ENCODE measurements at places on chromosomes 2 and 18.

GRCh38 chr2:188303363-188304031, 11.8 kb downstream of the GULP1 start:
- no peak for DNase-seq

DNA sequence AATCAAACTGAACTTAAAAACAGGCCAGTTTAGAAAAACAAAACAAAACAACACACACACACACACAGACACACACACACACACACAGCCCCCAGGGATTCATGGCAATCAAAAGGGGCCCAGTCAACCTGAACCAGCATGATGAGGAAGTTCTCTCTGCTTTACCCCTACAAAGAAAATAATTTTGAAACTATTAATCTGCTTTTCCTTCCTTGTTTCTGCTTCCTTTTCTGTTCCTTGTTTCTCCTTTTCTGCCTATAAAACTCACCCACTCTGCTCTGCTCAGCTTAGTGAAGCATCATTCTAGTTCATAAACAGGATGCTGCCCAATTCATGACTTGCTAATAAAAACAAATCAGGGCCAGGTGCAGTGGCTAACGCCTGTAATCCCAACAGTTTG, 203.1 kb downstream of the RAB3GAP1 start:
- DNase-seq: no peak

DNA sequence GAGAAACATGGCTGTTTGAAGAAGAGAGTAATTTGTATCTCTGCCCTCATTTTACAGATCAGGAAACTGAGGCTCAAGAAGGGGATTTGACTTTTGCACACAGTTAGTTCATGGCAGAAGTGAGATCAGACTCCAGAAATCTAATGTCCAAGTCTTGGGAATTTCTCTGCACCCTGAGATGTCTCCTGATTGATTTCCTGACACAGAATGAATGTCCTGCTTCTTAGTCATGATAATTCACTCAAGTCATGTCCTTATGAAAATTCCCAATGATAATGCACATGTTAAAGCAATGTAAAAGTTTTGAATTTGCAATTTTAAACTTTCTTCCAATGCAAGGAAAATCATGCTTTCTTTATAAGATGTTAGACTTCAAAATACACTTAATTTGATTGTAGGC, 105.9 kb downstream of the ACKR3 start:
- DNase-seq: no peak

GRCh38 chr2:206840999-206841398, 75.6 kb downstream of the FASTKD2 start:
- DNase-seq: no peak

DNA sequence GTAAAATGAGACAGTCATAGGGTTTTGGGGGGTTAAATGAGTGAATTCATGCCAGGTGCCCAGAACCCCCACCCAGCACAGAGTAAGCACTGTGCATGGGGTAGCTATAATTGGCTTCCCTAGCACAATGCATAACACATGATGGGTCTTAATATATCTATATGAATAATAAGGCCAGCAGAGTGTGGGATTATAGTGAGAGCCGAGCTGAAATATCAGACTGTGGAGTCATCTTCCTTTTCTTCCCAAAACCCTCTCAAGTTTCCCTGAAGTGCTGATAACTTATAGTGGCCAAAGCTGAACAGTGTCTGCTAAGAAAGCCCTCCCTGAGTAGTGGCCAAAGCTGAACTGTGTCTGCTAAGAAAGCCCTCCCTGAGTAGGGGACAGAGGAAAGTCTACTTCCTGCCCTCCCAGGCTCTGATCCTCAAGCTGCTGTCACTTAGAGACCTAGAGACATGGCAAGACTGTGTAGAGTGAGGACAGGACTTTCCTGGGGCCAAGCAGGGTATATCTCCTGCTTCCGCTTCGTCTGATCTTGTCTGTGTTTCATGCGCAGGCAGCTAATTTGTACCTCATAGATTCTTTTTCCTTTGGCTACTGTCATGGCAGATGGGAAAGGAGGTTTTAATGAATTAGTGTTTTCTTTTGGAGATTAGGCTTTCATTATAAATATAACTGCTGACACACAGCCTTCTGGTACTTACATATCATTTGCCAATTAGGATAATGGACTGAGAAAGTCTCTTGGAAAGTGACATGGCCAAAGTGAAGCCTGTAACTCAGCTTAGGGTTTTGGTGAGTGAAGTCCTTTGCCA, 94.9 kb downstream of the FHOD3 start:
- DNase-seq: no peak

All from left forelimb (tissue), 1 donor.